ENCODE measurements at places on chromosomes 13 and 19.
A peak's percentile ranks its signal among the peaks of the same experiment; 100 is the strongest.

- no peak for DNase-seq
Measured at GRCh38 chr13:95233026-95233635, 68.1 kb downstream of the ABCC4 start.

GRCh38 chr13:114008964-114009589 lies 35.2 kb upstream of the C13orf46 start:
- no peak for DNase-seq

DNA sequence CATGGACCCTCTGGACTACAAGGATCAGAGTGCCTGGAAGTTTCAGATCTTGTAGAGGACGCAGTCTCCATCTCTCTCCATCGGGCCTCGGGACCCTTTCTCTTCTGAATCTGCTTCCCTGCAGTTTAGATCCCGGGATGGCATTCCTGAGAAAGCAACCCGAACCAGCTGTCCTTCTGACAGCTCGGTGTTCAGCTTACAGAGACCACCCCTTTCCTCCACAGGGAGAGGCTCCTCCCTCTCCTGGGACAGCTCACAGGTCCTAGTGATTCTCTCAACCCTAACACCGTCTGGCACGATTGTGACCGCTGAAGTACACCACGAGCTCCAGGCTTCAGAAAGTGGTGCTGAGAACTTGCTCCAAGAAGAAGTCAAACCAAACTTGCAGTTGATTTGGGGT lies 18.2 kb downstream of the CRX start:
- peak; percentile 83 for DNase-seq

GRCh38 chr13:76245211-76245610 lies 609.1 kb downstream of the LMO7 start:
- DNase-seq: no peak

- DNase-seq: no peak
Measured at GRCh38 chr13:32722340-32722739, 136.1 kb downstream of the PDS5B start.
